Adrenal gland (tissue), 19 donors: ENCODE measurements at places on chromosomes 2 and 18.

- no peak for DNase-seq
These were observed 47.5 kb downstream of the LMAN2L start for GRCh38 chr2:96692094-96692971.

DNA sequence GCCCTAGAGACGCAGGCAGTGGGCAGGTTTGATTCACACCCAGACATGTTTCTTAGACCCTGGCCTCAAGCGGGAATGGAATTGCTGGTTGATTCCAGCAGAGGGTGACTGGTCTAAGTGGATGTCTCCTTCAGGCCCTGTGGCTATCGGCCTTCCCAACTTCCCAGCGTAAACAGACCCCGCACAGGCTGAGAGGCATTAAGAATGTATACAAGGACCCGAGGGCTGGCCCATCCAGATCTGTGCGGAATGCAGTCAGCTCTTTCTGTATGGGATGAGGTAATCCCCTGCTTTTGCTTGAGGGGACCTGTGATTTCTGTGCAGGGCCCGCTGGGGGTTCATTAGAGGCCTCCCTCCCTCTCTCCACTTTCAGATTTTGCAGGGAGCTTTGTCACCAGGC, 6.5 kb downstream of the ACKR3 start:
- DNase-seq: no peak

DNA sequence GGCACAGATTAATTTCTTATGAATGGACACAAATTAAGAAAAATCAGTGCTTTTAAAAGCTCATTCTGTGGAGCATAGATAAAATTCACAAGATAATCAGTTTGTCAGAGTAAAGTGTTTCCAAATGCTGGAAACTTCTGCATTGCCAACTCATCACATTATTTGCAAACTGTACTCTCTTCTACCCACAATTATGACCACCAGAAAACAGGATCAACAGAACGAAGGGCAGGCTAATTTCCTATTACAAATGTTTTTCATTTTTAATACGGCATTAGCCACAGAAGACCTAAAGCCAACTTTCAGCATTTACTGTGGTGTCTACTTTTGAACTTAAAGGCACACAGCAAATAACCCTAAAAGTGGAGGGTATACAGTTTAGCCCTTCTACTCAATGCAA, 6.0 kb downstream of the IRS1 start:
- no peak for DNase-seq

GRCh38 chr18:76447258-76447890, 47.7 kb downstream of the ZNF516 start:
- peak; percentile 64 for DNase-seq

- DNase-seq: no peak
These were observed 10.4 kb downstream of the PELI1 start for GRCh38 chr2:64133828-64134227.

DNA sequence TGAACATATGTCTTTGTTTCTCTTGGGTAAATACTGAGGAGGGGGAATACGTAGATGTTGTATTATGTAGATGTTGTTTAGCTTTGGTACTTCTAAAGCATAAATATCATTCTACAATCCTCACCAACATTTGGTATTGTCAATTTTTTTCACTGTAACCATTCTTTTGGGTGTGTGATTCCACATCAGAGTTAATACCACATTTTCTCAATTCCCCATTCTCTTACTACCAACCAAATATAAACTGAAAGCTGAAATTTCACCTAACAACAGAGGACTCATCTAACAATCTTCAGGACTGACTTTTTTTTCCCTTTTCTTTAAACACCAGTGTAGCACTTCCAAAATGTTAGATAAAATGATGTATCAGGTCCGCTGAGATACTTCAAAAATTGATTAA, 120.7 kb upstream of the RIOK3 start:
- no peak for DNase-seq

GRCh38 chr18:33146014-33146413, 294.5 kb downstream of the CCDC178 start:
- DNase-seq: no peak
